ENCODE measurements at places on chromosomes 3 and 15.

GRCh38 chr15:69304182-69304545, 5.5 kb downstream of the PAQR5 start:
- DNase-seq: no peak

DNA sequence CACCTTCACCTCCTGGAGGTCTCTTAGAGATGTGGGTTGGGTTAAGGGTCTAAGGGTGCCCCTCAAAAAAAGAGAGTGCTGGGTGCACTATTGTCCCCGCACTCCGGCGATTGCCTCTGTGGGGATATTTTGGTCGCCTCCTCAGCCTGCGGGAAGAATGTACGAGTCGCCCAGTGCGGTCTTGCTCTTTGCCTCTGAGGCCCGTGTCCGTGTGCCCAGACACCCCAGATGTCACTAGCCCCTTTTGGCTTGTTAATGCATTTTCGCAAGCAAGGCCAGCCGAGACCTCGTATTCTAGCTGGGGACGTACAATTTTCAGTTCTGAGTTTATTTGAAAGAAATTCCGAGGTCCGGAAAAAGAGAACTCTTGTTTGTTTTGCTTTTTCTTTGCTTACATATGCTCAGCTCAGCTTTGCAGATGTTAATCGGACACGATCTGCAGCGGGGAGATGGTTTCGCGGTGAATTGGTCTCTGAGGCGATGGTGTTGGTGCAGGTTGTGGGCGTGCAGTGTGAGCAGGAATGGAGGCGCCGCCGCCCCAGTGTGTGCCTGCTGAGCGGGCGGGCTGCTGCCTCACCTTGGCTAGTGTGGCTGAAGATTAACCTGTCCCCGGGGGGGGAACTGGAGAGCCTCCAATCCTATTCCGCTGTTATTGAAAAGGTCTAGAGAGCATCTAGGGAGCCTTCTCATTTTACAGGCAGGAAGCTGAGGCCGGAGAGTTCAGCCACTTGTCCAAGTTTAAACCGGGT, 1.4 kb downstream of the ST6GAL1 start:
- peak; percentile 6 for DNase-seq

GRCh38 chr15:100350434-100351226, 8.9 kb upstream of the ADAMTS17 start:
- DNase-seq: no peak

- no peak for DNase-seq
Measured at GRCh38 chr3:128366652-128367051, 100.0 kb downstream of the DNAJB8 start.

- DNase-seq: no peak
Measured at GRCh38 chr15:90829942-90830440, 38.4 kb upstream of the FURIN start.

DNA sequence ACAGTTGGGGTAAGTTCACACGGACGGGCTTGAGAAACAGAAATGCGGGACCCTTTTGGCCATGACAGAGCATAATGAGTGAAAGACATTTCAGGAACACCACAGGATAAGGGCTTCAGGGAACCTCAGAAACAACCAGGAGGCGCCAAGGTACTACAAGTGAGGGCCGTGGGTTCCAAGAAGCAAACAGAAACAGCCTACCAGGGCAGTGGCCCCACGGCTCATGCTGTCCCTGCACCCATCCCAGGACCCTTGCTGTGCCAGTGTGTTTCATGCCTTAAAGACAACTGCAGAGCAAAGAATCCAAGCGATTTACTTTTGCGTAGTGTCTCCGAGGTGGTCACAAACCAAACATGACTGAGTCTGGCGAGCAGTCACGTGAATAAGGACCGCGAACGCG, 54.0 kb downstream of the RUBCN start:
- no peak for DNase-seq

GRCh38 chr3:149647812-149648211, 10.0 kb downstream of the WWTR1 start:
- DNase-seq: no peak

DNA sequence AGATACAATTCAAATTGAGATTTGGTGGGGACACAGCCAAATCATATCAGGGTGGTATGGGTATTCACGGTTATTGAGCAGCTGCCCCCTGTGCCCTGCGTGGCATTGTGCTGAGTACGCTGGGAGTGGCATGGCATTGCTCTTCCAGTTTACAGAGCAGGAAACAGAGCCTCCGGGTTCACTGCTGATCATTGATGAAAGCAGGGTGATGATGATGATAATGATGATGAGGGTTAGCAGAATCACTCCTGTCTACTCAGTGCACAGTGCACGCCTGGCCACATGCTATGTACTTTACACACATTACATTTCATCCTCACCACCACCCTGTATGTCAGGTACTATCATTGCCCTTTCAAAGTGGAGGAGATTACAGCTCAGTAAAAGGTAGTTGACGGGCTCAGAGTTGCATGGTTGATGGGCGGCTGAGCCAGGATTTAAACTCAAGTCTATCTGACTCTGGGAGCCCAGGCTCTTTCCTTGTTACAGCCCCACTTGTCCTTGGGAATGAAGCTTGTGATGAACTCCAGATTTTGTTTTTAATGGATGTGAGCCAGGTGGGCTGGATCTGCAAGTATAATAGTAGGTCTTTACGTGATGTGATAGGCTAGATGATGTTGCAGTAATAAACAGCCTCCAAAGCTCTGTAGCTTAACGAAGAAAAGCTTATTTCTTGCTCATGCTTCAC, 87.6 kb upstream of the MYZAP start:
- no peak for DNase-seq

GRCh38 chr3:63968612-63969350, 54.5 kb downstream of the PSMD6 start:
- DNase-seq: no peak

- no peak for DNase-seq
Measured at GRCh38 chr3:152302521-152303021, 33.8 kb downstream of the MBNL1 start.

- no peak for DNase-seq
Measured at GRCh38 chr3:188469228-188469885, 315.4 kb downstream of the LPP start.

DNA sequence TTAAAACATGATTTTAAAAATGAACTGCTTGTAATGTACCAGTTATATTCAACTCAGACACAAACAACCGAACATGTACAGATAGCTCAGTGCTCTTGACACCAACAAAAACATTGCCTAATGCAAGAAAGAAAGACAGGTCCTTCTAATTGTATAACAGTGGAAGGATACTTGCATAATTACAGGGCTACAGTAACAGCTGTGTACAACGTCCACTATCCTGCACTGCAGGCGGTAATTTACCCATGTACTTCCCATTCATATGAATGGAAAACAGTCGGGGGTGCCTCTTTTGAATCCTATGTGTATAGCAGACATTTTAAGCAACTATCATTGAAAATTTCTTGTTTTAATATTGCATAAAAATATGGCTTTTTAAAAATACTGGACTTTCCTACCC, 41.1 kb upstream of the PLSCR5 start:
- DNase-seq: peak; percentile 99

- no peak for DNase-seq
Measured at GRCh38 chr3:124919756-124920155, 14.8 kb downstream of the MUC13 start.

DNA sequence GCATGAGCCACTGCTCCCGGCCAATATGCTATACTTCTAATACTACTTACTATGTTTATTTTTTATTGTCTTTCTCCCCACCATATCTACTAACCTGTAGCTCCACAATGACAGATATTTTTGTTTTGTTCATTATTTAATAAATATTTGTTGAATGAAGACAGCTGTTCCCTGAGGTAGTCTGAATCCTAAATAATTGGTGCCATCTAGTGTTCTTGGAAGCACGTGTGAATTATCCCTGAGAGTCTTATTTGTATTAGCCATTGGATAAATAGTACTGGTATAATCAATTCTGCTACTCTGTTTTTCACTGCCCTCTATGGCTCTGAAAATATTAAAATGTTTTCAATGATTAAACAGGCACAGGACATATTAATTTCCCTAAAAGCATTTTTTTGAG, 5.6 kb upstream of the APPL1 start:
- no peak for DNase-seq

DNA sequence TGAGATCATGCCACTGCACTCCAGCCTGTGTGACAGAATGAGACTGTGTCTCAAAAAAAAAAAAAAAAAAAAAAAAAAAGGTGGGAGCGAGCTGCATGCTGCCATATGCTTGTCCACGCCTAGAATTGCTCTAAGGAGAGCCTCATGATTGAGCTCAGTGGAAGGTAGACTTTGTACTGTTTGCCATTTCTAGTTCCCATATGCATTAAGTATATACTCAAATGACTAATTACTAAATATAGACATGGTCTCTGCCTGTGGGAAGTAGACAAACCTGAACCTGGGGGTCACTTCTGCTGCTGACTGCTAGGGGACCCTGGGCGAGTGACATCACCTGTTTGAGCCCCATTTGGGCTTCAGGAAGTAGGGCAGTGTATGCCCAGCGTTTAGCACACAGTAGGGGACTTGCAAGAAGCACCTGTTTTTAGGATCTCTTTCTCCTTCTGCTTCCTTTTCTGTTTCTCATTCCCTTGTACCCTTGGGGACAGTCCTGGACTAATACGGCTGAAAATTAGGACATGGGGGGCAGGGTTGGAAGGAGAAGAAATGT, 27.2 kb downstream of the PRKCD start:
- no peak for DNase-seq

GRCh38 chr15:98321896-98322295, 326.4 kb upstream of the IGF1R start:
- DNase-seq: no peak

DNA sequence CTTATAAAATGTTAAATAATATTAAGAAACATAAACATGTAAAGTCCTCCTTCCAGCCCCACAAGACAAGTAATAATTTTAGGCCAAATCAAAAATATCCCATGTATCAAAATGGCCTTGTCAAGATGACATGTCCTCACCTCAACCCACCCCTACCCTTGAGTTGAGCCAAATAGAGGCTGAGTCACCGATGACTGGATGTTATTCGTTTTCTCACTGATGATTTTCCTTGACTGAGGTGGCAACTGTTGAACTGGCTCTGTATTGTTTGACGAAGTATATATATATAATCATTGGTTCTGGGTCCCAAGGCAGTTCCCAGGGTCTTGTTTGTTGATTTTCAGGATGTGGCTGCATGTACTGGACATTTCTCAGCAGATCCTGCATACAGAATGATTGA, 75.3 kb downstream of the TMEM108 start:
- DNase-seq: no peak

DNA sequence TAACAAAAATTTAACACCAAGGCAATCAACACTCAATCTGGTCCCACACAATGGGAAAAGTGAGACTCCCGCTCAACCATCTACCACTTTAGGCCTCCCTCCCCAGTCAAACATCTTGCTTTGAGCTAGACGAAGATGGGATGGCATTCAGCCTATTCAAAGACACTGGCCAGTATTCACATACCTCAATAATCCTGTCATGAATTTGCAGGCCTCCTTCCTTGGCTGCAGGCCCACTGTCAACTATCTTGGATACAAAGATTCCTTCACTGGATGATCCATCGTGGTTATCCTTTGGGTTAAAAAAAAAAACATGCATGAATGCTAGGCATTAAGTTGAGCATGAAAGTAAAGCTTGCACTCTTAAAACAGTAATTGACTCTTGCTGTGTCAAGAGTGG, 22.6 kb downstream of the PDZRN3 start:
- DNase-seq: no peak

DNA sequence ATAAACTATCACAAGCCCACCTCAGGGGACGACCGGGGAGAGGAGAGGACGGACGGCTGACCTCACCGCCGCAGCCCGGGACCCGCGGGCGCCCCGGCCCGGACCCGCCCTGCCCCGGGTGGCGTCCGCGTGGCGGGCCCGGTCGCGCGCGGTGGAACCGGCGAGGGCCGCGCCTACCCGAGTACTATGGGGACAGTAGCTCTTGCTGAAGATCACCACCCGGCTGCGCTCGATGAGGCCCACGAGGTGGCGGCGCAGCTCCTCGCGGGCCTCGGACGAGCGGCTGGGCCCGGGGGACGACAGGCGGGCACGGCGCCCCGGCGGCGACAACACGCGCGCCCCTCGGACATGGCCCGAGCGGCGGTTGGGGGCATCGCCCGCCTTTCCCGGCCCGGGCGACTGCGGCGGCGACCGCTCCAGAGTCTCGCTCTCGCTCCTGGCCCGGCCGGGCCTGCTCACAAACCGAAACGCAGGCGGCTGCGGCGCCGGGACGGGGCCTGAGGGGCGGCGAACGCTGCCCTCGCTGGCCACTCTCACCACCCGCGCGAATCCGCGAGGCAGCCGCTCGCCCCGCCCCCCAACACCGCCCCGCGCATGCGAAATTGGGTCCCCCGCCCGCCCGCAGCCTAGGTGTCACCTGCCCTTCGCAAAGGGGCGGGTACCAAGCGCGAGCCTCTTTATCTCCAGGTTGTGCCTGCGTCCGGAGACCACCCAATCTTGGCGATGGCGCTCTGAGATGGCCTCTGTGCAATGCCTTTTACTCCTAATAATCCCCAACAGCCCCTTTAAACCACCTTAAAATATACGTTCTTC, at the start of gene TXNRD3:
TXNRD3 (minus strand) TSS at position 554 of the 813 bp plus-strand sequence.
- DNase-seq: peak; percentile 93

DNA sequence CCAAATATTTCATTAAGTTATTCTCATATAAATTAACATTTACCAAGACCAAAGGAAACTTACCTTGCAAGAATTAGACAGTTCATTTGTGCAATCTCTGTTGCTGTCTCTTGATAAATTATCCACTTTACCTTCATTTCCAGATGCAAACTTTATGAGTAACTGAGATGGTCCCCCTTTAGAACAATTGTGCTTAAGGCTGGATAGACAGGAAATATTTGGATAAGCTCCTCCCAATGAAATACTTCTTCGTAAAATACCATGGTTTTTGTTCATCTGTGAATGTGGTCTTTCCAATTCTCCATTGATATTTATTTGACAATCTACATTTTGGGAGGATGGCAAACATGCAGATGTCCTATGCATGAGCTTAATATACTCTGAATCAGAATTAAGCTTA, 78.2 kb downstream of the NEDD4 start:
- DNase-seq: no peak

GRCh38 chr15:58908550-58909309, 24.7 kb downstream of the SLTM start:
- no peak for DNase-seq

DNA sequence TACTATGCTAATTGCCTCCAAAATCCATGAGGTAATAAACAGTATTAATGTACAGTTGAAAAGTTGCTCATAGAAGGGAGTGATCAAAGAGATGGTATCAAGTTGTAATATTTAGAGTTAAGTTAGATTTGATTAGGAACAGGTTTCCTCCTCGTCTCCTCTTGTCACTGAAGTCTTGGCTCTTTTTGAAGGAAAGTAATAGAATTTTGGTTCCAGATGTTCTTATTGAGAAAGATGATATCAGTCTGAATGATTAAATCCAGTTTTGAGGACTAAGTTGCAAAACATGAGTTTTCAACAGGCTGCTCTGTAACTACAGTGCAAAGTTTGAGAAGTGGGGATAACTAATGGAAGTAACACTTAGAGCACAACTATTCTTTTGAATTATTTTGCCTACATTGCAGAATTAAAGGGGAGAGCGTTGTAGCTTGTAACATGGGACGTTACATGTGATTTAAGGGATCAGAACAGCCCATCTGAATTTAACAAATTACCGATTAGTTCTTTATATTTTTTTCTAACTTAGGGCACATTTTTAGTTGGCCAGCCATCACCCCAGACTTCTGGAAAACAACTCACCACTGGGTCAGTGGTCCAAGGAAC, 48.3 kb downstream of the MAP6D1 start:
- DNase-seq: no peak

GRCh38 chr3:16482194-16482769, 31.2 kb downstream of the RFTN1 start:
- no peak for DNase-seq
